ENCODE measurements at places on chromosomes 5 and 9.

DNA sequence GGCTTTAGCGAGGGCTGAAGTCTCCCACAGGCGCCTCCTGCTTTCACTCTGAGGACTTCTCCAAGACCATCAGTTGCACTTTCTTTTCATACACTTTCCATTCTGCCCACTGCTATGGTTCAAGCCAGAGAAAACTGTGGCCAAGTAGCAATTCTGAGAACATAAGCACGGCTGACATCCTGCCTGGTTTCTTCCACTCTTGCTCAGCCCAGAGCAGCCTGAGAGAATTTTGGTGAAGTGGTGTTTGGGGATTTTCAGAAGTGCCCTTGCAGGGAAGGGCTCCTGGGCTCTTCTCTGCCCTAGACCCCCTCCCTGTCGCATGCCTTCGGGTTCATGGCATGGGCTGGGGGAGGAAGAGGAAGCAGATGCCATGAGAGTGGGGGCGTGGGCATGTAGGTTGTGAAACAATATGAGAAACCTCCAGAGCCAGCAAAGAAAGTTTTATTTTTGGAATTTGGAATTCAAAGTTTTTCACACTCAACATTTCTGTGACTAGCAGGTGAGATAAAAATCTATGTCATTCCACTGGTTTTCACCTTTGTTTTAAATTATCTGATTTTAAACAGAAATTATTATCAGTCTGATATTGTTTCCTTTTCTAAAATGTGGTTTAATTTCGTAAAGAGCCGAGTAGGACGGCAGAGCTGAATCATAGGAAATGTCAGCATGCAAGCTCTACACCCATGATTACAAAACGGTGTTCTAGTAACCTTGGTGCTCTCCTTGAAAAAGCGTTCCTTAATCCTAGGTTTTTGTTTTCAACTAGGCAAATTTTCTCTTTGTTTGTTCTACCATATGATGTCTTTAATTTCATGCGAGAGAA is 27.8 kb upstream of the TNFSF8 start:
- no peak for DNase-seq

GRCh38 chr5:133947431-133947841 is 21.0 kb downstream of the C5orf15 start:
- no peak for DNase-seq

- DNase-seq = no peak
Observed at GRCh38 chr5:65087154-65087553, 318.4 kb downstream of the CWC27 start.

GRCh38 chr5:146825033-146825432 is 53.5 kb downstream of the PPP2R2B start:
- DNase-seq = no peak

GRCh38 chr5:35860686-35861085 is 4.0 kb downstream of the IL7R start:
- DNase-seq = no peak

DNA sequence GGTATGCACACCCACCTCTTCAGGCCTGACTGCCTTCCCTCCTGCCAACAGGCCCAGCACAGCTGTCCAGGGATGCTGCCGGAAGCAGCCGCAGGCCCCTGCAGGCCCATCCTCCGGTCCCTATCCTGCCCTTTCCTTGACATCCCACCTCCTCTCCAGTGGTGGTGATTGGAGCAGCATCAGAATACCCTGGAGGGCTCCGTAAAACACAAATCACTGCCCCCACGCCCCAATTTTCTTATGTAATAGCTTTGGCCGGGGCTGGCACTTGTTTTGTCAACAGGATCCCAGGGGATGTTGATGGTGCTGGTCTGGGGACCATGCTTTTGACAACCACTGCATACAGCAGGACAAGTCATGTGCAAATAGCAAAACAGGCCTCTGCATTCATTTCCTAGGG is 274.5 kb downstream of the GADD45G start:
- no peak for DNase-seq

DNA sequence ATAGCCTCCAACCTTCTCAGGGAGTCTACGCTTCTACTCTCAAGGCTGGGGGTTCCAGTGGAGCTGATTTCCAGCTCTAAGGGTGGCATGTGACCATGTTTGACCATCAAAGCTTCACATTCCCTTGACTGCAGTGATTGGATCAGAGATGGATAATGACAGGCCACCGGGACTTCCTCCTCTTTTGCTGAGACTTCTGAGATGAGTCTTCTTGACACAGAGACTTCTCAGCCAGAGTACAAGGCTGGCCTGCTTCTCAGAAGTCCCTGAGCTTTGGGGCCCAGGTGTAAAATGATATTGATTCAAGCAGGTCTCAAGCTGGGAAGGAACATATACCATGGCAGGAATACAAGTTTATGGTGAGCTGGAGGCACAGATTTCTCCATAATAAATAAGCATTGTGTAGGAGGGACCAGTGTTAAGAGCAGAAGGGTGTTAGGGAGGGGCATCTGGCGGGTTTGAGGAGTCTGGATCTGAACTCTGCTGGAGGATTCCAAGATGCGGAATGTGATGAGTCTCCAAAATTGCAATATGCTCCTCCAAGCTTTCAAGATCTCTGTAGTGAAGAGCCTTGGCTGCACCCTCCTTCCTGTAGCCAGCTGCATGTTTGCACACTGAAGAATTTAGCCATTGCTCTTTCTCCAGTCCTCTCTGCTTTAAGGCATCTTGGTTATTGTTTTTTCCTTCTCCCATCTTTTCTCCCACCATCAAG is 41.7 kb upstream of the HSD17B4 start:
- no peak for DNase-seq

- no peak for DNase-seq
Observed at GRCh38 chr5:116738615-116739261, 164.1 kb upstream of the SEMA6A start.

GRCh38 chr5:43309122-43309521 is 4.1 kb downstream of the HMGCS1 start:
- DNase-seq = no peak

GRCh38 chr5:139137697-139138096 is 60.5 kb downstream of the SIL1 start:
- no peak for DNase-seq

DNA sequence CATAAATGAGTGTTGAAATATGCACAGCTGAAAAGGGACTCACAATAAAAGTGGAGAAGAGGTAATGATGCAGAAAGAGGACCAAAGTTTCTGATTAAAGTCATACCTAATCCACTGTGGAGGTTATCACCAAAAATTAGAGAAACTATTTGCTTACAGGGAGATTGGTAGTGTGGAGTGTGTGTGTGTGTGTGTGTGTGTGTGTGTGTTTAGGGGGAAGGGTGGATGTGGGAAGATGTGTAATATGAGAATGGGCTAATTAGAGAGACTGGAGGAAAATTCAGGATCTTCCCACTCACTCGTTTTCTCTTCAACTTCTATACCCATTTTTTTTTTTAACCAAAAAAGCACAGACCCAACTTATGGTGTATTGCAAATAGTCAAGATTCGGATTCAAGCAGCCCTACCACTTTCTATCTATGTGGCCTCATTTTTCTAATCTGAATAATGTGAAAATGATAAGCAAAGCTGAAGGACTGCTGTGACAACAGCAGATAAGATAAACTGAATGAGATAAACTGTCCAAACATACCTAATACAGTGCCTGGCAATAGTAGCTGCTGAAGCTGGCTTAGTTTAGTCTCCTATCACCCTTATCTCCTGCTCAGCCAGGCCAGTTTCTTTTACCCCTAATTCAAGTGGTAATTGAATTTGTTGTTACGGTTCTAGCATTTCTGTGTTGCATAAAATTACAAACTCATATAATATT is 501.1 kb downstream of the KDM4C start:
- DNase-seq = no peak

DNA sequence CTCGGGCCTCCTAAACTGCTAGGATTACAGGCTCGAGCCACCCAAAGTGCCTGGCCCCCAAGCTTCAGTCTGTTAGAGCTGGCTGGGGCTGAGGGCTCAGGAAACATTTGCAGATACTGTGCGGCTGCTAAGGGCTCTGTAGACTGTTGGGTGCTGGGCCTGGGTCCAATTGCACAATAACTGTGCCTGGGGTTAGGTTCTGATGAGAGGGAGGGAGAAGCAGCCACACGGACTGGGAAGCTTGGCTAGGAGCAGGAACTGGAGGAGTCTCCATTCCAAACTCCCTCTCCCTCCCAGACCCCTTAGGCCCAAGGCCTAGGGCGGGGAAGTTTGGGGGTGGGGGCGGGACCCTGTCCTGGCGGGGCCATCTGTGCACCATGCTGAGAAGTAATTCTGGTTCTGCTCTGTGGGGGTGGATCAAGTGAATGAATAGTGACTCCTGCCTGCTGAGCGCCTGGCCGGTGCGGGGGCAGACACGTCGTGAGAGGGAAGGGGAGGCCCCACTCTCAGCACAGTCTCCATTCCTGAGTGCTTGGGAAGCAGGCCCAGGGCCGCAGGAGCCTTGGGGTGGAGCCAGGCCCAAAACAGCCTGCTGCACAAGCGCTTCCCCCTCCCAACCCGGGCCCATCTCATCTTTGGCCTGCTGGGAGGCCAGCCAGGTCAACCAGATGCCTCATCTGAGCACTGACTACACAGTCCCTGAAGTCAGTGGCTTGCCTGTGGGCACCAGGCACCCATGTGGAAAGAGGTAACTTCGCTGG is 1.5 kb downstream of the ASS1 start:
- DNase-seq = no peak

GRCh38 chr5:127358284-127358683 is 67.7 kb downstream of the MEGF10 start:
- no peak for DNase-seq

- DNase-seq = no peak
Observed at GRCh38 chr9:127664324-127664677, 42.5 kb upstream of the CFAP157 start.

DNA sequence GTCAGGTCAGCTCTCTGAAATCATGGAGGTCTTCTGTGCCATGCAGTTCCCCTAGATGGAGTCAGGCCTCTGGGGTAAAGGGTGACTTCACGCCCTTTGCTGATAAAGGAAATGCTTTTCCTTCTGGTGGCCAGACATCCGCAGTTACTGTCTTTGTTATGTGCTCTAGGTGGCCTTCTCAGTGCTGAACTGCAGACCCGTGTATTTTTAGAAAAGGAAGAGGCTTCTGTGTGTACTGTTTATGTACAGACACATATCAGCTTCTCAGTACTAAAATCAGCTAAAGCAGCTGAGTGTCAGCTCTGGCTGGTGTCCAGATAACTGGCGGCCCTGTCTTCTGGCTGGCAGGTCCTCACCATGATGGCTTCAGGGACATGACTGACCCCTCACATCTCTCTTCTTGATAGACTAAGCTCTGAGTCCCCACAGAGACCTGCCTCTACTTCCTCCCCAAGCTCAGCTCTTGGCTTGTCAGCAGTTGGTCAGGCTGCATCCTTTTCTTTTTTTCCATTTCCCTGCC is 75.3 kb downstream of the ARHGAP26 start:
- no peak for DNase-seq

DNA sequence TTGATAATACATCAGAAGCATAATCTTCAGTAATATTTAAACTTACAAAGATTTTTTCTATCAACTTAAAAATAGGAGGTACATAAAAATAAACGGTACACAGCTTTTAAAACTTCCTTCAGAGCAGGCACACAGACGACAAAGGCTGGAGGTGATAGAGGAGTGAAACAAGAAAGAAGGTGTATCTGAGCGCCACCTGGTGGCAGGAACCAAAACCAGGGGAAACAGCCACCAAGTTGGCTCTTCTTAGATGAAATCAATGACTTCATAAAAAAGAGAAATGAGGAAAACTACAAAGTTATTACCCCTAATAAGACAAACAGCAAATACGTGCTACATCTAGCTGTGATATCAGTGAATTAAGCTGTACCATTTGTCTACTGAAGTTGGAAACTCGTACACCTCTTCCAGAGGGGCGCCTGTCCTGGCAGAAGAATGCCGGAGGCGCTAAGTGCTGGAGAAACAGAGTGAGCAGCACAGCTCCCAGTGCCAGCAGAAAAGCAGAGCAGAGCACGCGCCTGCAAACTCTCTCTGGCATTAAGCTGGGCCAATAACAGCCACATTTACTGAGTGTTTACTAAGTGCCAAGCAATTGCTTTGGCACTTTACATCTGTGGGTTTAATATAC is 85.9 kb downstream of the SETX start:
- DNase-seq = peak; percentile 69

GRCh38 chr5:119009131-119009530 is 20.8 kb upstream of the DTWD2 start:
- no peak for DNase-seq

GRCh38 chr9:19876569-19877316 is 87.9 kb upstream of the SLC24A2 start:
- DNase-seq = no peak

GRCh38 chr9:126886034-126886822 is 25.8 kb downstream of the ZBTB34 start:
- no peak for DNase-seq

- DNase-seq = no peak
Observed at GRCh38 chr9:69314547-69314946, 10.5 kb upstream of the ENTREP1 start.

- no peak for DNase-seq
Observed at GRCh38 chr9:28668158-28668557, 1094.9 kb upstream of the C9orf72 start.

GRCh38 chr5:64632251-64632650 is 58.1 kb upstream of the SHISAL2B start:
- DNase-seq = no peak

- DNase-seq = no peak
Observed at GRCh38 chr5:138276402-138277054, 2.1 kb upstream of the GFRA3 start.

GRCh38 chr5:56142614-56143372 is 90.3 kb downstream of the ANKRD55 start:
- no peak for DNase-seq

- DNase-seq = no peak
Observed at GRCh38 chr9:106796771-106797170, 66.2 kb upstream of the ZNF462 start.

- DNase-seq = no peak
Observed at GRCh38 chr9:13444245-13445102, 165.0 kb upstream of the MPDZ start.

GRCh38 chr5:168903061-168903460 is 323.9 kb upstream of the PANK3 start:
- DNase-seq = no peak

DNA sequence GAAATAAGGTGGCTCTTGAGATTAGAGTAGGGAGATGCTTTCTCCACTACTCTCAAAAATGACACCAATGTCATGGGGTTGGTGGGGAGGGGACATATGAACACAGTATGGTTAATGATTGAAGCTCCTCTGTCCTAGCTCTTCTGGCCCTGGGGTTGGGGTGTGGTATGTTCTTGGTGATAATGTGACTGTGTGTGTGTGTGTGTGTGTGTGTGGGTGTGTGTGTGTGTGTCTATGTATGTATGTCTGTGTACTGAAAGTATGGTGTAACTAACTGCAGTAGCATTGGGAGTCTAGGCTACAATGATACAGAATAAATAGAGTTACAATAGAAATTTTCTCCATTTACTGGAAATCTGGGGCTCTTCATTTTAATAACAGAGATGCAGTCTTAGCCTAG is 121.0 kb upstream of the CD180 start:
- no peak for DNase-seq
